ENCODE measurements at places on chromosomes 1 and 21. TPM values are rescaled to one million over a fixed set of nuclear protein-coding genes. Genes with fewer than 3 reads are reported as not detected.

The KIF17 gene
- not detected for total RNA-seq

The RSBN1 gene
- 18.7 TPM for total RNA-seq

The GRIK3 gene
- total RNA-seq, result not detected

The SLC1A7 gene
- total RNA-seq, result 0.29 TPM

DNA sequence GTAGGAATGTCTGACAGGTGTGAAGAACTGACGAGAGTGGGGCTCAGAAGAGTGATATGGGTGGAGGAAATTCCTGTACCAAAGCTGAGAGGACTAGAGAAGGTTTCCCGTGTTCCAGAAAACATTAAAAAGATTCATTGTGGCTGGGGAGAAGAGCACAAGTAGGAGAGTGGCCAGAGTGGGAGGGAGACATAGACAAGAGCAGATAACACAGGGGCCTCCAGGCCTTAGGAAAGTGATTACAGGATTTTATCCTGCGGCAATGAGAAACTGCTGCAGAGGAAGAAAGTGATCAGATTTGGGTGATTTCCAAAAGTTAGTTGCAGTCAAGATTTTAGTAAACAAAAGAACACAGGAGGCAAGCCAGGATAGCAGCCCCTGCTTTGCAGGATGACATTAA is 7.9 kb downstream of the C8B start:
- no peak for DNase-seq

- no peak for DNase-seq
These were observed 45.4 kb downstream of the KCND3 start for GRCh38 chr1:111943846-111944749.

DNA sequence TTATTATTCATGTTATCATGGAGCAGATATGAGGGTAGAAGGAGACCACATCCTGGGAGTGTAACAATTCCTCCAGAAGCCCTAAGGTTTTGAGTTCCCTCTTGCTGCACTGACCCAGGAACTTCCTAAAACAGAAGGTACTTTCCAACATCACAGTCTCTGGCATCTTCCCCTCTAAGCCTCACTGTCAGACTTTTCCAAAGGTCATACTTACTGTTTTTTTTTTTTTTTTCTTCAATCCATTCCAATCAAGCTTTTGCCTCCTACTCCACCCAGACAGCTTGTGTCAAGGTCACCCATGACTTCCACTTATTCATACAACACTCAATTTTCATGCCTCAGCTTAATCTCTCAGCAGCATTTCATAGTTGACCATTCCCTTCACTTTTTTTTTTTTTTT is 18.4 kb upstream of the UQCRHL start:
- DNase-seq, result no peak

DNA sequence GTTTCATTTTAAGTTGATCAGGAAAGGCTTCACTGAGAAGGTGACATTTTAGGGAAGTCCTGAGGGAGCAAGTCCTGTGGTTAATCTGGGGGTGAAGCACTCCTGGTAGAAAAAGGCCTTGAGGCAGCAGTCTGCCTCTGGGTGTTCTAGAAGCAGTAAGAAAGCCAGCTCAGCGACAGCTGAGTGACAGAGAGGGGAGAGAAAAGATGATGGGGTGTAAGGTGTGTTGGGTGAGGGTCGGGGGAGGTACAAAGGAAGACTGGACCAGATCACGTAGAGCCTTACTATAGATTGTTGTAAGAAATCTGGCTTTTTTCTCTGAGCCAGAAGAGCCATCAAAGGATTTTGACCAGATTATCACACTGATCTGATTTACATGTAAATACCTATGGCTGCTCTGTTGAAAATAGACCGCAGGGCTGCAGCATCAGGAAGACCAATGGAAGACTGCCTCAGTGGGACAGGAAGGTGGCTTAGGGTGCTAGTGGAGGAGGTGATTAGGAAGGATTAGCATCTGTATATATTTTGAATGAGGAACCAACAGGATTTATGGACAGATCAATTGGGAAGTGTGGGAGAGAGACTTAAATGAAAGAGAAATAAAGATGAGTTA is 131.2 kb downstream of the CDC7 start:
- no peak for DNase-seq

GRCh38 chr1:119631433-119632102 is 16.5 kb downstream of the ZNF697 start:
- no peak for DNase-seq

- DNase-seq, result no peak
These were observed 64.5 kb upstream of the PRRC2C start for GRCh38 chr1:171420810-171421209.

- DNase-seq, result no peak
These were observed 298.8 kb downstream of the FAM72C start for GRCh38 chr1:143672983-143673382.

DNA sequence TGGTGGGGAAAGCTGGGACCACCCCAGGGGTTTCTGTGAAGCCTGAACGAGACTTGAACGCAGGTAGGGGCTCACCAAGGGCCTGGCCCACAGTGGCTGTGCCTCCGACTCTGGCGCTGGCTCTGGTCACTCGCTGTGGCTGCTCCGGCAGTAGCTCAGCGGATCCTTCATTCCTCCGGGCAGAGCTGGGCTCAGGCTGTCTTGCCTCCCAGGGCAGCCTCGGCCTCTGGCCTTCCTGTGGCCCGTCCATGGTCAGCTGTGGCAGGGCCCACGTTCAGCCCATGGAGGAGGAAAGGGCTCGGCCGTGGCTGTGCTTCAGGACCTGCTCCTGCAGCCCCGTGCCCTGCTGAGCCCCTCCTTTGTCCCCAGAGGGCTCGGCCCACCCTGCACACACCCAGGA is 162.9 kb upstream of the C1orf174 start:
- peak; percentile 53 for DNase-seq

DNA sequence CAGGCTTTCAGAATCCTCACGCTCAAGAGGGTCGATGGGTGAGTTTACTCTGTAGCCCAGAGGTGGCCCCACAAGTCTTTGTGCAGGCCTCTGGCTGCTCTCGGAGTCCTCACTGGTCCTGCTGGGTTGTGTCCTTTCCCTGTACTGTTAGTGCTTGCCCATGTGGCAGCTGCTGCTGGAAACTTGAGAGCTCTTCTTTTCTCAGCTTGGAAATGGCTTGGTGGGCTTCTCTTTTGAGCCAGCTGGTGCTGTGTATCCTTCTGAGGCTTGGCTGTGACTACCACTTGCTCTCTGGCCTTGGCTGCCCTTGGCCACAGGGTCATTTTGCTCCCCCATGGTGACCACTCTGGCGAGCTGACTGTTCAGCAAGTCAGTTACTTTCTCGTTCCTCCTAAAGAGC is 82.2 kb upstream of the LMO4 start:
- DNase-seq, result no peak

DNA sequence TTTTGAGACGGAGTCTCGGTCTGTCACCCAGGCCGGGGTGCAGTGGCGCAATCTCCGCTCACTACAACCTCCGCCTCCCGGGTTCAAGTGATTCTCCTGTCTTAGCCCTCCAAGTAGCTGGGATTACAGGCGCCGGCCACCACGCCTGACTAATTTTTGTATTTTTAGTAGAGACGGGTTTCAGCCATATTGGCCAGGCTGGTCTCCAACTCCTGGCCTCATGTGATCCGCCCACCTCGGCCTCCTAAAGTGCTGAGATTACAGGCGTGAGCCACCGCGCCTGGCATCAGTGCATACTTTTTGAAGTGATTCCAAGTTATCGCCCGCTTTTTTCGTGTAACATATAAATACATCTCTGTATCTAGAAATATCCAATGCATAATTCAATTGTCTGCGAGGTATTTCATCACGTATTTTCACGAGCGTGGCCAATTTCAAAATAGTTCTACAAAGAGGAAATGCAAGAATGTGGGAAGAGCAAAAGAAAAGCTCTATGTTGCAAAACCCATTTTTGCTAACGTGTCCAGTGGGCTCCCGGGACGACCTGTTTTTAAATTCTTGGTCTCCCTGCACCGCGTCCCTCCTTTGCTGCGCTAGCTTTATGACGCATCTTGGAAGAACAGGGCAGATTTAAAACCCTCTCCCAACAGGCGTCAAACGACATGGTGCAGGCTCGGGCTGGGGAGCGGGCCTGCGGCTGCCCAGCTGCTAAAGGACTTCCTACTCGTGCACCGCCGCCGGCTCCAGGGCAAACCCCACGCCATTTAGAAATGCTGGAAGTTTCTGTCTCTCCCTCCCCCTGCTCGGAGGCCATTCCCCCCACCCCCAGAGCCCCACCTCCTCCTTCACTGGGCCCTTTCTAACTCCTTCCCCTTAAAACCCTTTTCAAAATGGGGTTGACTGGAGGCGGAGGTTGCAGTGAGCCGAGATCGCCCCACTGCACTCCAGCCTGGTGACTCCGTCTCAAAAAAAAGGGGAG is 923 bp upstream of the IFNGR2 start:
- DNase-seq, result no peak

DNA sequence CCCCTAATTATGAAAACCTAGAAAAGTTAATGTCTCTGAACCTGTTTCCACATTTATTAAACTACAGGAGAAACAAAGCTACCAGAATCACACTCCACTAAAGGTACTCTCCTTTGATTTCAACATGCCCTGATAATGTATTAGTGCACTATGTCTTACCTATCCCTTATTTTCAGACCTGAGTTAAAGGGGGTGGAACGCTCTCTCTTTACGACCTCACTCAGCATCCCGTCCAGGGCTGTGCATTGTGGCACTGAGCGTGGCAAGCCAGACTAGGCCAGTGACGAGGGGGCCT is 678 bp downstream of the LSM10 start:
- no peak for DNase-seq

GRCh38 chr1:158311066-158311465 is 20.3 kb downstream of the CD1B start:
- DNase-seq, result no peak

DNA sequence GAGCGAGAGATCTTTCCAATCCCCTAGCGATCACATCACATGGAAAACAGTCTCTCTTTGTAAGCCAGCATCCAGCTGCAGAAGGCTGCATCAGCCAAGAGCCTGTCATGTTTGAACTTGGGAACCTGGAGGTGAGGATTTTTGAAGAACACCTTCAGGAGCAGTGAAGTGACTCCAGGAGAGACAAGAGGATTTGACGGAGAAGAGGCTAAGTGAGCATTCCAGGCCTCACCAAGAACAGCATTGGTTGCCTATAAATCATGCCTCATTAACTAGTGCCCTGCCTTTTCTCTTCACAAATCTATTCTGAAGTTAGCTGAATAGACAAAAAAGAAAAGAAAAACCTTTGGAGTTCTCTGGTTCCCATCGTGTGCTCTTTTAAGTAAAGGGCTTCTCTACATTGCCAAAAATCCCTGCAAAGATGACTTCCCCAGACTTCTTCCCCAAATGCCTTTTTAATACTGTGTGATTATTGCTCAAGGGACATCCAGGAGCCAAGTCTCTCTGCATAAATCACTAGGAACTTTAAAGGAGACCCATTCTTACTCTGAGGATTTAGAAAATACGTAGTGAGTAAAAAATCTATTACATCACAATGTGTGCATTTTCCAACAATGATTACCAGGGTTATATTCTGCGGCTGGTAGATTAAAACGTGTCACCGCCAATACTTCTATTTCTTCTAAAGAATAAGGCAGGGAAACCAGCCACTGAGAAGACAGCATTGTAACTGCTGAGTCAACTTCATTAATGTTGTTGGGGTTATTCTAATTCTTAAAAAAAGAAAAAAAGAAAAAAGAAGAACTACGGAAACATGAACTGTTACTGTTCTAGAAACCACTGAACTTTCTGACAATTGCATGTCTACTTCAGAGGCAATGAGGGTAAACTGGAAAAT is 95.2 kb downstream of the KIF14 start:
- DNase-seq, result no peak

DNA sequence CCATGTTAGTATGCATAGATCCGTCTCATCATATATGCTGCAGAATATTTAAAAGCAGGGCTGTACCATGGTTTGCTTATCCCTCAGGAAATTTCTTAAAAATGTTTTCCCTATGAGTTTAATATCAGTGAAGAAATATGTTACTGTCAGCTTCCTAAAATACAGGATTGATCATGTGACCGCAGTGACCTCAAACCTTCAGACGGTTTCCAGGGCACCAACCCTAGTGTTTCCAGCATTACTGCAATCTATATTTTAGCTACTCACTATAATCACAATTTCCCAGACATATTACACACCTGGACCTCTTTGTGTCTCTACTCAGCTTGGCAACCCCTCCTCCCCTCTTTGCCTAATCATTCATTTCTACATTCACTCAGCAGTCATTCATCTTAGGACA is 7.7 kb upstream of the SDHB start:
- DNase-seq, result no peak

GRCh38 chr21:43273708-43274021 is 104.9 kb downstream of the CRYAA start:
- no peak for DNase-seq

GRCh38 chr1:119422631-119423030 is 7.7 kb downstream of the HSD3B2 start:
- no peak for DNase-seq

GRCh38 chr1:67759692-67760029 is 73.6 kb downstream of the GNG12 start:
- no peak for DNase-seq

Data from natural killer cell treated with Interleukin-12 subunit alpha and Interleukin-12 subunit beta and Interleukin-15 and Interleukin-18, amount 100 ng/mL, for 72 hours (primary cell).